GM12865 (cell line): ENCODE measurements at places on chromosomes 4 and X.

DNA sequence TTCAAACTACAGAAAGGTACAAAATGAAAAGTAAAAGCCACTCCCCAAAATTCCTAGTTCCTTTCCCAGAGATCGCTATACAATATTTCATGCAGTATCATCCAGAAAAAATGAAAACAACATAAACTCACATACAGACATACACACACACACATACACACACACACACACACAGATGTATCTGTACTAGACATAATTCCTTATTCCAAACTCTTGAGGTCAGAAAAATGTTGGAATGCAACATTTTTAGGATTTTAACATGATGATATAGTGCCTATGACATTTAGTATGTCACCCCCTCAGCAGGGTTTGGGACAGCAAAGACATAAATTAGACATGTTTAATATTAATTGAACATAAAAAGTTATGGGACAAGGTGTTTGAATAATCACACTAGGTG lies 73.4 kb upstream of the LHFPL1 start:
- DNase-seq: no peak

GRCh38 chr4:146244496-146244895 lies 30.2 kb downstream of the REELD1 start:
- DNase-seq: no peak

DNA sequence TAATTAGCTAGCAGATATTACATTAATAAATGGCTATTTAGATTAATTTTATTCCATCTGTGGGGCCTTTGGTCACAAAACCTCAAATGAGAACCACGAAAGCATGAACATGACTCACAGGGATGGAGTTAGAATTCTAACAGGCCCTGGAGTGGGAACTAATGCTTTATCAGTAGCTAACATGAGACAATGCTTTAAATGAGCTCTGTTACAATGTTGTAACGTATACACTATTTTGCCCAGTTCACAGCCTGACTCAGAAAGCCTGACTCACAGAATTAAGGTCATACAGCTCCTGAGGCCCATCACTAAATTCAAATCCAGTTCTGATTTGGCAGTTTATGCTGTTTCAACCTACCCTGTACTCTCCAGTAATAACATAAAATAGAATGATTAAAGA lies 23.2 kb downstream of the VEGFC start:
- no peak for DNase-seq

- DNase-seq: no peak
These were observed 82.1 kb upstream of the BANK1 start for GRCh38 chr4:101708293-101709039.

DNA sequence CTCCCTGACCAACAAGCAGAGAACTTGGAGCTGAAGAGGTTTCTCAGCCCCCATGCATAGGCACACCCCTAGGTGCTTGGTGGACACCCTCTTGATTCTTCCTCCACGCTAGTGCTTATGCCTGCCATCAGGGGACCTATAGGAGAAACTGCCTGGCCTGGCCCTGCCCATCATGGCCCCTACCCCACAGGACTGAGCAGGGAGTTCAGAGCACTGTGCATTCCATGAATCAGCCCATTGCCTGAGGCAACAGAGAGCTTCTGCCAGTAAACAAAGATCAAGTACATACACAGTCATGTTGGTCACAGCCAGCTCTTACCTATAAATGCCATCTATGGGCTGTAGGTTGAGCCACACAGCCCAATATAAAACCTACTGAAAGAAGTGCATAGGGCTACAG lies 99.1 kb upstream of the EDNRA start:
- DNase-seq: no peak

GRCh38 chr4:154390324-154390723 lies 101.3 kb downstream of the DCHS2 start:
- no peak for DNase-seq

GRCh38 chr4:136634121-136634520 lies 898.2 kb downstream of the PCDH18 start:
- no peak for DNase-seq

DNA sequence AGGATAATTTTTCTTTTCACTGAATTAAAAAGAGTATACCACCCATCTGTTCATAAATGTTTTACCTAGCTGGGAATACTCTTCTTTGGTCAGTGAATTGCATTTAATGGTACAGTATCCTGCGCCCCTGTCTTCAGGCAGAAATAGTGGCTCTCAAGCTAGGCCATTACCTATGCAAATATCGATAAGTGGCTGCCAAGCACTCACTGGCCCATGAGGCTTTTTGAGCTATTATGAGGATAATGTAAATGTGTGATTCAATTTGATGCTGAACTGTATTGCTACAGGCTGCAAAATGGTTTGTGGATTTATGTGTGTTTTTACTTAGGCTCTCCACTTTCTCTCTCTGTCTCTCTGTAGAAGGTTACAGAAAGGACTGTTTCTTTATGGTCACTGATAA lies 30.1 kb upstream of the MTMR1 start:
- no peak for DNase-seq

- peak; percentile 28 for DNase-seq
These were observed 74.2 kb downstream of the BEND4 start for GRCh38 chr4:42078184-42078801.

DNA sequence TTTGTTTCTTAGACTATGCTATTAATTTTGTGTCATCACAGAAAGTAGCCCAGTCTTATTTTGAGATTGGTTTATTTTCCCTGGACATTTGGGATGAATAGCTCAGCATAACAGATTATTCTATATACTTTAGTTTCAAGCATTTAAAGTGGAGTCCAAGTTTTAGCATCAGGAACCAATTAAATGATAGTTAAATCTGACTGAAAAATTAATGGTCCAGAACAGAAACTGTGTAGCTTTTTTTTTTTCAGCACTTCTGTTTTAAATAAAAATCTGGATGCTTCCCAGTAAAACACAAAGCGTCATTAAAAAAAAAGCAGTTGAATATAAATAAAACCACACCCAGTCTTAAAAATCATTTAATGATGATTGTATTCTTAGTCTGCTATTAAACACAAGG lies 59.4 kb upstream of the PITX2 start:
- no peak for DNase-seq

GRCh38 chrX:9465380-9466123 lies 694 bp downstream of the TBL1X start:
- DNase-seq: peak; percentile 22

DNA sequence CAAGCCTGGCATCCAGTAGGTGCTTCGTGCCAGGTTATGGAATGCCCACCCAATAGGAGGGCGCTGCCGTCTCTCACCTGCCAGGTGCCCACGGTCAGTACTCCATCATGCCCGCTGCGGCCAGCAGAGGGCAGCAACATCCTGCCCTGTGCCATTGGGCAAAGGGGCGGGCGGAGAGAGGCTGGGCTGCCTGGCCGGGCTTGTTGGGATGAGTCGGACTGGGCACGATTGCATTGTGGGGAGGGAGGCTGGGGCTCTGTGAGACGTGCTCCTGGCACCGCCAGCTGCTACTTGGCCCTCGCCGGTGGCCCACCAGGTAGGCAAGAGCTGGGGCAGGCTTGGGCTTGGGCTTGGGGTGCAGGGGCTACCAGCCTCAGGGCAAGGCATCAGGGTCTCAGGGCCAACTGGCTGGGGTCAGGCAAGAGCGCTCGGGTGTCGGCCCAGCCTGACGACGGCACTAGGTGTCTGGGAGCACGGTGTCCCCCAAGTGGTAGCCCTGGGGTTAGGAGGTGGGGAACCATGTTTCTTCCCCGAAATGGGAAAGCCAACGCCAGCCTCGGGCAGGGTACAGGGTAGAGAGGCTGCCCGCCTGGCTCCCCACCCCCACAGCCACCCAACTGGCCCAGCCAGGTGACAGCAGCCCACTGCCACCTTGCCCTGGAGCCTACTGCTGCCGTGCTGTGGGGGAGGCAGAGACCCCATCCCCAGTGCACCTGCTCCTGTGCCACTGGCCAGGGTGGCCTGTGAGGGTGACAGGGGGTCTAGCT lies at the start of gene PLXNB3:
TSS of gene PLXNB3 (plus strand) at position 261 of the 767 bp plus-strand sequence. CDS start 1,287 bp downstream, outside the sequence.
- DNase-seq: peak; percentile 64

GRCh38 chr4:93433840-93434239 lies 394.7 kb upstream of the ATOH1 start:
- DNase-seq: no peak

DNA sequence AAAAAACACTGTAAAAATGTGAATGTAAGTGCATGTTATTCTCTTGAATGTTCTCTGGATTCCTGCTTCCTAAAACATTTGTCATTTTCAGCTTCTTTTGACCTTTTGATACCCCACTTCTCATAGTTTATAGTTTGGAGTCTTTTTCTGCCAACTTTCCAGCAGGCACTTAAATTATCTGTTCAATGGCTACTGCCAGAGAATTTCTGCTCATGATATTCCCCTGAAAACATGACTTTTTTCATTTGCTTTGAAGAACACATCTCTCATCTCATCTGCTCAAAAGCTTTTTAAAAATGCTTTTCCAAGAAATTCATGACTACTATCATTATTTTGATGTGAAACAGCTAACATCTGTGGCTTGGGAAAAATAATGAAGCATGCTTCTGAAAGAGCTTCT lies 269.7 kb upstream of the PCDH7 start:
- DNase-seq: no peak

- DNase-seq: no peak
These were observed 10.4 kb upstream of the PDGFRA start for GRCh38 chr4:54218736-54219135.

GRCh38 chr4:6196324-6196723 lies 4.0 kb downstream of the JAKMIP1 start:
- DNase-seq: no peak

DNA sequence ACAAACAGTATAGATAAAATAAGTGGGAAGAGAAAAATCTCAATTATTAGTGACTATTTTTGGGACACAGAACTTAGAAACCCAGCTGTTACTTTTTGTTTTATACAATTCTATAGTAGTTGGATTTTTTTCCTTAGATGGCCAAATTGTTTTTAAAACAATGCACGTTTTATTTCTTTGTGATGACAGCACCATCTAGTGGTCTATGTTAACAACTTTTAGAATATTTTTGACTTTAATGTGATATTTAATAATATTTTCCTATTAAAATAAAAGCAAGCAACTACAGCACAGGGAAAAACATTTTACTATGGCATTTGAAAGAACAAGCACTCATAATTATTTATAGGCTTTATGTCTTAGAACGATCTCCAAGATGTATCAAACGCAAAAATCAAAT lies 5.6 kb upstream of the SMIM31 start:
- no peak for DNase-seq

DNA sequence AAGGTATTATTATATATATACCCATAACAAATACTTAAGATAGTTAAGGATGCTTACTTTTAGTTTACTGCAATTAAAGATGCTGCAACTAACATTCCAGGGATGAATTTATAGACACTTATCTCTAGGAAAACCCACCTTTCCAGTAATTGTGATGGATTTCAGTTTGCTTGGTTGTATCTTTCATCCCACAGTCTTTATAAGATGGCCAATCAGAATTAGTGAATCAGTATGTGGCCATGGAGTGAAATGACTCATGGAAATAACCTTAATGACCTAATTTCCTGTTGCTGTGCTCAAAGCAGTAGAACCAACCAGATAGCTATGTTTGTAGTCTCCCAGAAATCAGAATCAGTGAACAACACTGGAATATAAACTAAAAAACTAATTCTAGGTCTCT lies 26.4 kb downstream of the MOSPD2 start:
- peak; percentile 11 for DNase-seq

DNA sequence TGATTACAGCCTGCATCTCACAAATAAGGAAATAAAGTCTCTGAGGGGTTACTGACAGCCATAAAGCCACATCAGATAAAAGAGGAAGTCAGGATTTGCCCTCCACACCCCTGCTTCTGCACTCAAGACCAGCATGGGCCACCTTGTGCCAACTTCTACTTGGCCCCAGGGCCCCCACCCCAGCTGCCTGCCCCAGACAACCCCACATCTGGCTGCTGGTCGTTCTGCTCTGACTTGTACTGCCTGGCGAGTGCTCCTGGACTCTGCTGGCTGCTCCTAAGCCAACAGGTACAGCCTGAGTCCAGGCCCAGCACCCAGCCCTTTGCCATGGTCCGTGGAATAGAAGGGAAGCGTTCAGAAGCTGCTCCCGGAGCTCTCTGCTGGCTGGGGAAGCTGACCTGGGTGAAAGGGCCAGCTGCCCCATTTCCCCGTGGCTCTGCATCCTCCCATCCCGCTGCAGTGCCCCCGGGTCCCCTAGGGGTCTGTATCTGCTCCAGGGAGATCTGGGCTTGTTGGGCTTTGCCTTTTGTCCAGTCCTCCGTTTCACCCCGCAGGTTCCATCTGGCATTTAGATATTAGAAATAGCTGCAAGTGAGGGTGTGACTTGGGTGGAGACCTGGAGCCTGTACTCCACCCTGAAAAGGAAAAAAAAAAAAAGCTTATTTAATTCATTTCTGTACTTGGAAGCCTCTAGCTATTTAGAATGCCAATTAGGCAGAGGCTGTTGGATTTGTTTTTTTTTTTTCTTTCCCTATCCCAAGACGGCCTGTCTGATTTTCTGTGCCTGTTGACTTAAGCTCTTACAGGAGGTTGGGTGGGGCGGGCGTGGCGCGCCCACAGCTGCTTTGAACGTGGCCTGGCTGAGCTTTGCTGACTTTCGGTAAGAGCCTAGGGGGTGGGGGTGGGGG lies 194.7 kb downstream of the PTTG2 start:
- DNase-seq: no peak

- DNase-seq: no peak
These were observed 60.8 kb upstream of the TBC1D14 start for GRCh38 chr4:6848717-6849305.

- peak; percentile 5 for DNase-seq
These were observed 439.1 kb downstream of the PACRGL start for GRCh38 chr4:21139327-21139726.

- DNase-seq: peak; percentile 26
These were observed 15.4 kb upstream of the JADE1 start for GRCh38 chr4:128793859-128794672.

DNA sequence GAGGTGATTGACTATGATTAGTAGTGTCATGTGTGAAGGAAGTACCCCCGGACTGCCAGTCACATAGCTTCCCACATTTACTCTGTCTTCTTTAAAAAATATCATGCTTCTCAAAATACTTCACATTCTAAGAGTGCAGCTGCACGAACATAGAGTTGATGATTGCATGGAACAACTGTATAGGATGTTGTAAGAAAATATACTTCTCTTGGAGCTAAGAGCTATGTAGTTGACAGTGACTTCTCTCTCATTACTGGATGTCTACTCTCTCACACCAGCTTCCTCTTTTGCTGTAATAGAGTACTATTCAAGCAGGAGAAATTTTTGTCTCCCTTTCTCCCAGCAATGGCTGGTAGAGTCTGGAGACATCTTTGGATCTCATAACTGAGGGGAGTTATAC lies 99.4 kb upstream of the PUDP start:
- no peak for DNase-seq

GRCh38 chrX:111123606-111124179 lies 27.7 kb downstream of the PAK3 start:
- DNase-seq: no peak

DNA sequence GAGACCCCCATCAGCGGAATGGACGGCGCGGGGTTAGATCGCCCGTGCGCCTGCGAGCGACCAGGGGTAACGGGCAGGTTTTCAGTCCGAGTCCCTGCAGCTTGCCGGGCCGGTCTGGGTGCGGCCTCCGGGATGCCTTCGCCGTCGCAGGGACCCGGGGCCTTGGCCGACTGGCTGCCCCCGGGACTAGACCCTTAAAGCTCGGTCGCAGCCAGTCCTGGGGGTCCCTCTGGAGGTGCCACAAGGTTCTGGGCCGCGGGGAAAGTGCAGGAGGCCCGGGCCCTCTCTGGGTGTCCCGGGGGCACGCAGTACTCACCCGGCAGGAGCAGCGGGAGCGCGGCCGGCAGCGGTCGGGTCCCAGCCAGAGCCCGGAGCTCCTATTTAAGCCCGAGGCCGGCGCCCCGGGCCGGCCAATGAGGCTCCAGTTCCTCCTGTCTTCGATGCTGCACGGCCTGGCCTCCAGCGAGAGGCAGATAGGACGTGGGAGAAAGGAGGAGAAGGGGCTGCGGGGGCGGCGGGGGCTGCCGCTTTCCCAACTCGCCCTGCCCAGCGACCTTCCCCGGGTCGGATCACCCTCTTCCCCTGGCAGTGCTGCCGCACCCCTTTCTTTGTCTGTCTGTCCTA lies at the start of gene SPON2:
TSS of gene SPON2 (minus strand) at position 356 of the 624 bp plus-strand sequence.
- DNase-seq: no peak
